Activated CD4-positive, alpha-beta T cell treated with anti-CD3 and anti-CD28 coated beads, Interleukin-2, amount 50 U/mL, for 4 hours (primary cell): ENCODE measurements at places on chromosomes 7 and 10.

DNA sequence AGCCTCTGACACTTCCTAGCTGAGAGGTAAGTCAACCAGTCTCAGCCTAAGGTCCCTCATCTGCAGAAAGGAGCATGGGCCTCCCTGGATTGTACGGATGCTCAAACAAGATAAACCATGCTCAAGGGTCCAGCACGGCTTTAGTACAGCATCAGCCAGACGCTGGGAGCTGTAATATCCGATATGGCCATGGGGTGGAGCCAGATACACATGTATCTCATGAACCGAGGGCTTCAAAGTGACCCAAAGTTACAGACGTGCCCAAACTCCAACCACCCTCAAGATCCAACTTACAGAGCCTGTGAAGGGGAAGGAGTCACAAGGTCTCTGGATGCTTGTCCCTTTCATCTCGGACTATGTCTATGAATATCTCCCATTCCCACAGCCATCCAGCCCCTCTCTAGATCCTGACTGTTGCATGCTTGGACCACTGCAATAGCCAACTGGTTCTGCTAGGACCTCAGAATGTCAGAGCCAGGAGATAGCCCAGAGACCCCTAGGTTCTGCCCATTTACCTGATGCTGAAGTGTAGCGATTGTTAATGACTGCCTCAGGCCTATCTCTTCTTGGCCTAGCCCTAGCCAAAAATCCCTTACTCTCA lies 142.4 kb downstream of the SH3PXD2A start:
- DNase-seq = peak; percentile 79

DNA sequence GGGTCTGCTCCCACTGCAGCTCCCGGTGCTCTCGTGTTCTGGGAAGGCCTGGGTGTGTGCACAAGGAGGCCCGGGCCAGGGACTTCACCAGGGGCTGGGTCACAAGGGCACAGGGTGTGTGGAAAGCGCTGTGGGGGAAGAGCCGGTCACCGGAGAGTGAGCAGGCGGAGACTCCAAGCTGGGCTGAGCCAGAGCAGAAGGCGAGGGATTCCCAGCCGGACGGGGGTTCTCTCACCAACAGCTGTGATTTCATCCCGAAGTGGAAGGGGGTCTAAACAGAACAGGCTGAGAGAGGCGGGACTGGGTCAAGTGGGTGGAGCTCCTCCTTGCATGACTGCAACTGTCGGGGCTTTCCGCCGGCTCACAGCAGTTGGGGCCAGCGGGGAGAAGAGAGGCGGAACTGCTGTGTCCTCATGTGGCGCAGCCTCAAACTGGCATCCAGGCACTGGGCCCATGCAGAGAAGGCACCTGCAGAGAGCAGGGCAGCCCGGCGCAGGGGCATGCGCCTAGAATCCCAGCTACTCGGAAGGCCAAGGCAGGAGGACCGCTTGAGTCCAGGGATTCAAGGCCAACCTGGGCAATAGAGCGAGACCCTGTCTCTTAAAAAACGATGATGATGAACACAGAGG lies 7.6 kb upstream of the ORAI2 start:
- DNase-seq = peak; percentile 79

DNA sequence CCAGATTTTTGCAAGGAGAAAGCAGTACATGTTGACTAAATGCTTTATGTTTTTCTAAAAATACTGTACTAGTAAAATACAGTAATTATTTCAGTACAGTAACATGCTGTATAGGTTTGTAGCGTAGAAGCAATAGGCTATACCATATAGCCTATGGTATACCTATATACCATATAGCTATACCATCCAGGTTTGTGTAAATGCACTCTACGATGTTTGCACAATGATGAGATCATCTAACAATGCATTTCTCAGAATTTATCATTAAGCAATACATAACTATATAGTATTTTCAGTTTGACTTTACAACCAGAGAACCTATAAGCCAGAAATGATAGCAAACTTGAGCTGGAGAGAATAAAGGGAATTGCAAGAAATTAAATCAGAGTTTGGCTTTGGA lies 109.7 kb upstream of the DNAJB12 start:
- DNase-seq = no peak

GRCh38 chr10:123443924-123444323 lies 222.2 kb upstream of the GPR26 start:
- DNase-seq = no peak

DNA sequence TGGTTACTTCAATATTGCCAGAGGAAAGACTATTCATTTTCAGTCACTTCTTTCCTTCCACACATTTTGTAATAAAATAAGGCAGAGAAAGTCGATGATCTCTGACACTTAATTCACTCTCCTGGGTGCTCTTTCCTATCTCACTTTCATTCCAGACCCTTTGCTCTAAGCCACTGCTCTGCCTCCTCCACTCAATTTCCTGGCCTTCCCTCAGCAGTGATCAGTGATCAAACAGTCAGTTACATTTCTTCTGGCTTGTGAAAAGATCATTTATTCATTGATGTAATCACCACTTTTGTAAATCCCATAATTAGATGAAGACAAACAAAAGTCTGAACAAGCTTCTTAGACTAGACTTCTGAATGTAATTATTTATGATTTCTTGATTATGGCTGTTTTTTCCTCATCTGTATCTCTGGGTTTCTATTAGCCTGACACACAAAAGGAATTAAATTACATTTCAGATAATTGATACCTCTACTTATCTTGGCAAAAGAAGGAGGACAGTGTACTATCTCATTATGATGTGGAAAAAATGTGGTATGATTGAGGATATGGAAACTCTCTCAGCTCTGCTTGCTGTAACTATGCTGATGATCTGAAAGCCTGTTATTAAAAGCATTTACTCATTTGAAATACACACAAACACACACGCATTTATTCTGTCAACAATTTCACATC lies 1102.3 kb downstream of the GRM8 start:
- DNase-seq = no peak

GRCh38 chr7:151423936-151424335 lies 14.1 kb upstream of the WDR86 start:
- DNase-seq = no peak

GRCh38 chr10:89395141-89395540 lies 2.7 kb downstream of the IFIT1 start:
- DNase-seq = no peak

GRCh38 chr7:82343716-82344115 lies 99.9 kb downstream of the CACNA2D1 start:
- DNase-seq = no peak

GRCh38 chr10:74875966-74876365 lies 49.6 kb downstream of the KAT6B start:
- DNase-seq = no peak

DNA sequence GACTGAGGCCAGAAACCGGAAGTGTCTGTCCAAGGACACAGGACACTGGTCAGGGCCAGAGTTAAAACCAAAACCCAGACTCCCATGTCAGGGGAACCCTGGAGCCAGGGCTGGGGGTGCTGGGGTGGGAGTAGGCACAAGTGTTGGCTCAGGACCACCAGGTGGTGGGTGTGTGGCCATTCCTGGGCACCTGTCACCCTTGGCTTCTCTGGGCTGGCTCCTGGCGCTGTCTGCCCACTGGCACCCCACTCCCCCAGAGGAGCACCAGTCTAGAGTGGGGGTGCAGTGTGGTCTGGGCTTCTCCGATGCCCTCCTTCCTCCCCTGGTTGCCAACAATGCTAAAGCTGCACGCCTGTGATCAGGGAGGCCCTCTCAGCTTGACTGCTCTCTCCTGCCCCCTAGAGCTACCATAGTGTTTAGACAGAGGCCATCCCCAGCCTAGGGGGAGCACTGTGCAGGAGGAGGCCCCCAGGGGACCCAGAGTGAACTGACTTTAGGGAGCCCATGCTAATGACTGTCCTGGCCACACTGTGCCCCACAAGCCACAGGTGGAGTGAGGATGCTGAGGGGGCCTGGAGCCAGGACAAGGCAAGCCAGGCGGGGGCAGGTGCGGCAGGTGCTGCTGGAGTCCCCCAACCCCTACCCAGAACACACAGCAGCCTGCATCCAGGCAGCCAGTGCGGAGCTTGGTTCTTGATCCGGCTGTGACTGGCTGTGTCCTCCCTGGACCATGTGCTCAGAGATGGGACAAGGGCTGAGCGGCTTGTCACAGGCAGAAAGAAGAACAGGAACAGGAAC lies 11.0 kb downstream of the RASGEF1A start:
- DNase-seq = peak; percentile 16

- no peak for DNase-seq
These were observed 23.9 kb upstream of the ZNF273 start for GRCh38 chr7:64879086-64879730.

DNA sequence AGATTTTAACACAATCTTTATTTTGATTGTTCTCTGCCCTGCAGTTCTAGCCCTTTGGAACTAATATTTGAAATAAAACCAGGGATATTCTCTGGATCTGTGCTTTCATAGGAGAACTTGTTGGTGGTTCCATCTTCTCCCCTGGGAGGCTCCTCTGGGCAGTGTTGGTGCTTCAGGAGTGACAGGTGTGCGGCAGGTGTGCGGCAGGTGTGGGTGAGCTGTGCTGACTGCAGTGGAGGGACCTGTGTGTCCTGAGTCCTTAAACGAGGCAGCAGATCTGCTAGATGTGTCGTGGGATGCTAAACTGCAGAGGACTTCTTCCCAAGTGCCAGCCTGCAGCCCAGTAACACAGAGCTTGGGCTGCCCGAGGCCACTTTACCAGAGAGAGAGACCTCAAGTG lies 98.4 kb downstream of the LYZL1 start:
- DNase-seq = no peak

DNA sequence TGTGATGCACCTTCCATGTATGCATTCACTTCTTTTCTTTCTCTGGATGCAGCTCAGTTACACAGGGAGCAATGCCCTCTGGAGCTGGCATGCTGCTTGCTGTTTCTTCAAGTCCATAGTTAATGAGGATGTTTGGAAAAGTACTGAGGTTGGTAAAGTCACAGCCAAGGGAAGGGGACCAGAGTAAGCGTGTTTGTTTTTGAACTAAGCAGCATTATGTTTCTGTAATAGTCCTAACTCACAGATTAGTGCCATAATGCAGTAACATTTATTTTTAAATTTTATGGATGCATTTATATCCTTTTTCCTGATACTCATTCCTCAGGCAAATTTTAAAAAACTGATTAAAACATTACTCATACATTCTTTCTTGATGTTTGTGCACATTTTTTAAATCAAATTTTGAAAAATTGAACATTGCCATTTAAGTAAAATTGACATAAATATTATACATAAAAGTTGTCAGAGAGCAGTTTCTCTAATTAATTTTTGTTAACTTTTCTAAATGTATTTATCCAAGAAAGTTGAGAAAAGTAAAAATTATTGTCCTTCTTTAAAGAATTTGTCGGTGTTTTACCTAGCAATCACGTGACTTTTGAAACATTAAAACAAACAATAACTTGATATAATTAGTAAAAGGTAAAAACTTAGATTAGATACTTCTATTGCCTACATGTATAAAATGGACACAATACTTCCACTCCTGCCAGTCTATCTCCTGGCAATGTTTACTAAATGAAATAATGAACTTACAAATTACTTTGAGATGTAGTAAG lies 659.6 kb upstream of the ANKRD30A start:
- no peak for DNase-seq

DNA sequence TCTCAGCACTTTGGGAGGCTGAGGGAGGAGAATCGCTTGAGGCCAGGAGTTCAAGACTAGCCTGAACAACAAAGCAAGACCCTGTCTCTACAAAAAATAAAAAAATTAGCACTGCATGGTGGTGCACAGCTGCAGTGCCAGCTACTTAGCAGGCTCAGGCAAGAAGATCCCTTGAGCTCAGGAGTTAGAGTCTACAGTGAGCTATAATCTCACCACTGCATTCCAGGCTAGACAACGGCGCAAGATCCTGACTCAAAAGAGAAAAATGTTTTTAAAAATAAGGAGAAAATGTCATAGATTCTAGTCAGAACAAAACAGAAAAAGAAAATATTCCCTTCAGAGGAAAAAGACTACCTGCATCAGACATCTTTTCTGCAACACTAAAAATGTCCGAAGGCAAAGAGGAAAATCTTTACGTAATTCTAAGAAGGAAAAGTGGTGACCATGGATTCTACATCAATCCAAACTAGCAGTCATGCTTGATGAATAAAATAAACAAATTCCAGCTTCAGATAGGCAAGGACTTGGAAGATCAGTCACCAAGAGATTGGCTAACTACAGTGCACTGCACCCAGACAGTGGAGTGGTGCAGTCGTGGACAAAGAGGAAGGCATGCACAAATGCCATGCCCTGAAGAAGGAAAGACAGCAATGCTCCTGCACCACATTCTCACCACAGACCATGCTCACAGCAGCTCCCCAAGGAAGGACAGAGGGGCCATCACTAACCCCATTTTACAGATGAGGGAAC lies 54.3 kb downstream of the ERCC6 start:
- DNase-seq = no peak

- DNase-seq = no peak
These were observed 304.3 kb downstream of the GLRX3 start for GRCh38 chr10:130440494-130440893.

GRCh38 chr10:110365356-110366143 lies 60.8 kb upstream of the SMNDC1 start:
- DNase-seq = no peak

DNA sequence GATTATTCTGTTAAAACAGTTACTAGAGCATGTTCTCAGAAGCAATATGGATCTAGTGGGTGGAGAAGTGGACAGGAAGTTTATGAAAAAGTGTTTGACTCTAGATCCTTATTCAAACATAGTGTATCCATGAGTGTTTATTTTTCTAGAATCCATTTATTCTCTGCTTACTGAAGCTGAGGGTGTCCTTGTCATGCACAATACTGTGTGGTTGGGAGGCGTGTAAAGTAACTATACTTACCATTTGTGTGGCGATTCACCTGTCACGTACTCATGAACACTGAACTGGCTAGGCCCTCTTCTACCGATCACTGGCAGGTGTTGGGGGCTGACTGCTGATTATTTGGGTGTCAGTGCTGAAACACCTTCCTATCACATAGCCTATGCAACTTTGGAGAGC lies 74.0 kb downstream of the POU6F2 start:
- DNase-seq = no peak

DNA sequence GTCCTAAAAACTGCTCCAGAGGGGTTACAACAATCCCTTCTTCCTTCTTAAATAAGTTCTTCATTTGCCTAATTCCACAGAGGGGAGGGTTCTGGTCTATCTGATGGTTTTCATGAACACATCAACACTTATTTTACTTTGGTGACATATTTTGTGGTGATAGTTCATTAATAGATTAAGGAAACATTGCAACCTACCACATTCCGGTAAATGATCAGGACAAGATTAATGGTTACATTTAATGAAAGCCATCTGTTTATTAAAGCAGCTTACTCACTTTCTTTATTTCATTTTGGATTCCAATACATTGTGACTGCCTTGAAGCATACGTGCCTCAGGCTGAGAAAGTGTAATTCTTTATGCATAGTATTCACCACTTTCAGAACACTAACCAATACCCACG lies 101.0 kb downstream of the SKIDA1 start:
- DNase-seq = no peak

GRCh38 chr7:25795824-25796235 lies 356.2 kb upstream of the NFE2L3 start:
- DNase-seq = no peak

GRCh38 chr7:70621954-70622600 lies 509.9 kb upstream of the GALNT17 start:
- no peak for DNase-seq

- DNase-seq = no peak
These were observed 132.4 kb downstream of the SORCS1 start for GRCh38 chr10:107031931-107032699.

GRCh38 chr10:101012525-101013364 lies 13.1 kb downstream of the LZTS2 start:
- peak; percentile 75 for DNase-seq

- no peak for DNase-seq
These were observed 2.3 kb upstream of the CYTH3 start for GRCh38 chr7:6274743-6275142.
